ENCODE measurements at places on chromosomes 6 and 20.

GRCh38 chr6:157561929-157562810 is 181.2 kb downstream of the ZDHHC14 start:
- DNase-seq, result no peak

GRCh38 chr6:107667790-107668189 is 156.3 kb downstream of the SCML4 start:
- no peak for DNase-seq

DNA sequence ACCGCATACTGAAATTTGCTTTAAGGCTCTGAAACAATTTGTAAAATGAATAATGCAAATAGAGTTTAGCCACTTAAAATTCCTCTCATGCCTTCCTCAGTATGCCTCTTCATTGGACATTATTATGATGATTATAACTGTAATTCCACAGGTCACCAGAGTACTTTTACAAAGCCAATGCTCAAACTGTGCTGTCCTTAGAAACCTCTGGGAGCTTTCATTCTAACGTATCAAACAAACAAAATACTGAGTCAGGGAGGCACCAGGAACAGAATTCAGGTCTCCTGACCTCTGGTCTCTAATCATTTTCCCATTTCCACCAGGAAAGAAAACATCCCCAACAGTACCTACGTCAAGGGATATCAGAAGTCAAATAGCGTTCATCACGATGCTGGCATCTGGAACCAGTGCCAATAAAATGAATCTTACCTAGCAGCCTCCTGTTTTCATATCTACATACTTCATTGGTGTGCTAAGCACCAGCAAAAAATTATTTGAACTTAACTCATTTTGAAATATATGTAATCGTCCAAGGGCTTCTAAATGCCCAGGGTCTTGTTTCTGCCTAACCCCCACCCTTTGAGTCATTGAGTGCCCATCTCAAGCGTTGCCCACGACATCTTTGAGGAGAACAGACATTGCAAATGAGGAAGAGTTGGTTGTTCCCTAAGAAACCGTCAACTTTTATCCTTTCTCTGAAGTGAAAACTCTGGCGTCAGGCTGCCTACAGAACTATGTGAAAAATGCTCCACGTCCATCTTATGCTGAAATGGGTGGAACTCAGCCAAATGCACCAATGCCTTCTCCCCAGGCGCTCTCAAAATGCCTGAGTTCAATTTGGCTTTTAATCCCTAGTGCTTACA is 37.9 kb downstream of the NEDD9 start:
- DNase-seq, result peak; percentile 54

DNA sequence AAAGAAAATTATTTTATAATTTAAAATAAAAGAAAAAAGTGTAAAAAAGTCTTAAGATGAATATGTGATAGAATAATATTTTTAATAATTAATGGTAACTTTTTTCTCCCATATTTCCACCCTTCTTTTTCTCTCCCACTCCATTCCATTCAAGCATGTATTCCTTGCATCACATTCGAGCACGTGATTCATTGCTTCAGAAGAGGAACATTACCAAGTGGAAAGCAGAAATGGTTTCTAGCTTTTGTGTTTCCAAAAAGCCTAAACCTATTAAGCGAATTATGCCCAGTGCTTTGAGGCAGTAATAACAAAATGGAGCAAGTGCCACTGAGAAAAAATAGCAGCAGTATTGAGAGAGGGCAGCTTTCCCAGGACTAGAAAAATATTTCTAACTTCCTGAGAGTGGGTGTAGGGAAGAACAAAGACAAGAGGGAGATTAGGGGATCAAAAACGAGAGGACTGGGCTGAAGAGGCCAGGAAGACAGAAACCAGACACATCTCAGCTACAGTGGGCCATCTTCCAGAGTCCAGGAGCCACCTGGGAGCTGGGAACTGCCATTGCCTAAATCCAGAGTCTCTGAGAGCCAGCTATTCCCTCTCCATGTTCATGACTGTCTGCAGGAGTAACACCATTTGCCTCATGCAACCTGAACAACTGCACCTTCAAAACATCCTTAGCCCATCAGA is 15.0 kb upstream of the AKIRIN2 start:
- no peak for DNase-seq

GRCh38 chr20:41334443-41335421 is 5.9 kb upstream of the LPIN3 start:
- peak; percentile 3 for DNase-seq

DNA sequence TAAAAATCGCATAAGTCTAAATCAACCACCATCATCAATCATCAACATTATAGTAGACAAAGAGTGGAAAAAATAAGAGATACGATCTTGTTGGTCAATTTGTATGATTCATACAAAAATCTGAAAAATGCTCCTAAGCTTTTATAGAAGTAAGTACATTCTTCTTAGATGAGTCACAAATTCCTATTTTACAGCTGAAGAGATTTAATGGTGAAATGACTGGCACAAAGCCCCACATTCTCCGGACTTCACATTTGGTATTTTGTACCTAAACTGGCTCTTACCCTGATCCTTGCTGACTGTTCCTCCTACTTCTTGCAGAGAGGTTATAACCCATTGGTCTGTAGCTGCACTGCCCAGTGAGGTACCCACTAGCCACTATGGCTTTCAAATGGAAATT is 29.9 kb upstream of the PREP start:
- no peak for DNase-seq

DNA sequence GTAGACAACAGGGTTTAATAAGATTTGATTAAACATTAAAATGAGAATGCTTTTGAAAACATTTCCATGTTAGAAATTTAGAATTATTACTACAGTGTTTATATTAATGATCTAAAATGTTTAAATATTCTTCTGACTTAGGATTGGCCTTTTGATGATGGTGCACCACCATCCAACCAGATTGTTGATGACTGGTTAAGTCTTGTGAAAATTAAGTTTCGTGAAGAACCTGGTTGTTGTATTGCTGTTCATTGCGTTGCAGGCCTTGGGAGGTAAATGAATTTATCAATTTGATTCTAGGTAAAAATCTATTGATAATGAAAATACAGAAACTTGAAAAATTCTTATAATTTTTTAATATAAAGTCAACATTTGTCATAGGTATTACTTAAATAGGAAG is 6.5 kb downstream of the LOC128125822 start:
- no peak for DNase-seq

GRCh38 chr6:52566201-52566600 is 10.7 kb downstream of the TRAM2 start:
- DNase-seq, result no peak

GRCh38 chr20:61311656-61312387 is 59.8 kb downstream of the CDH4 start:
- no peak for DNase-seq

GRCh38 chr6:5540370-5540769 is 279.1 kb downstream of the FARS2 start:
- DNase-seq, result no peak

DNA sequence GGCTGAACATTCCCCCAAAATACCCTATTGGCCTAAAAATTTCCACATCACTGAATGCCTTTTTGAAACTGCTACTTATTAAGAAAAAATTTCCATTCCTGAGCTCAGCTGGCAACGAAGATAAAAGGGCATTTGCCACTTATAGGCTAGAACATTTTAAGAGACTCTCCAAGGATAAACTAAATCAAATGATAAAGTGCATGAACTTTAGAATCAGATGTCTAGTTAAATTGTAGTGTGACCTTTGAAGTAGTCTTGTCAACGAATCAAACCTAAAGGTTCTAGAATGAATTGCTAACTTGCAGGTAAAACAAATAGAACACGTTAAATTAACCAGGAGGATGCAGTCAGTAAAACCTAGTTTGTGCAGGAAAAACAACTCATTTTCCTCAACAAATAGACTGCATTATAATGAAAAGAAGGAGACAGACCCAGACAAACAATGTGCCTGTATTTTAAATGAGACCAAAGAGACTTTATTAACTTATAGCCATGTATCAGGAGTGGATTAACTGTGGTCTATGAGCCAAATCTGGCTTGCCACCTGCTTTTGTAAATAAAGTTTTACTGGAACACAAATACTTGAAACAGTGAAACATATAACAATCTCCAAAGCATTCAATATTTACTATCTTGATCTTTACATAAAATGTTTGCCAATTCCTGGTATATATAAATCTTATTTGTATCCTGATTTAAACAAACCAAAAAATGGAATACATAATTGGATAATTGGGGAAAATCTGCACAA is 184.4 kb downstream of the MEI4 start:
- DNase-seq, result no peak

- no peak for DNase-seq
Measured at GRCh38 chr6:93045156-93045555, 374.2 kb downstream of the EPHA7 start.

- DNase-seq, result peak; percentile 53
Measured at GRCh38 chr6:36139431-36139830, 9.1 kb downstream of the MAPK13 start.

DNA sequence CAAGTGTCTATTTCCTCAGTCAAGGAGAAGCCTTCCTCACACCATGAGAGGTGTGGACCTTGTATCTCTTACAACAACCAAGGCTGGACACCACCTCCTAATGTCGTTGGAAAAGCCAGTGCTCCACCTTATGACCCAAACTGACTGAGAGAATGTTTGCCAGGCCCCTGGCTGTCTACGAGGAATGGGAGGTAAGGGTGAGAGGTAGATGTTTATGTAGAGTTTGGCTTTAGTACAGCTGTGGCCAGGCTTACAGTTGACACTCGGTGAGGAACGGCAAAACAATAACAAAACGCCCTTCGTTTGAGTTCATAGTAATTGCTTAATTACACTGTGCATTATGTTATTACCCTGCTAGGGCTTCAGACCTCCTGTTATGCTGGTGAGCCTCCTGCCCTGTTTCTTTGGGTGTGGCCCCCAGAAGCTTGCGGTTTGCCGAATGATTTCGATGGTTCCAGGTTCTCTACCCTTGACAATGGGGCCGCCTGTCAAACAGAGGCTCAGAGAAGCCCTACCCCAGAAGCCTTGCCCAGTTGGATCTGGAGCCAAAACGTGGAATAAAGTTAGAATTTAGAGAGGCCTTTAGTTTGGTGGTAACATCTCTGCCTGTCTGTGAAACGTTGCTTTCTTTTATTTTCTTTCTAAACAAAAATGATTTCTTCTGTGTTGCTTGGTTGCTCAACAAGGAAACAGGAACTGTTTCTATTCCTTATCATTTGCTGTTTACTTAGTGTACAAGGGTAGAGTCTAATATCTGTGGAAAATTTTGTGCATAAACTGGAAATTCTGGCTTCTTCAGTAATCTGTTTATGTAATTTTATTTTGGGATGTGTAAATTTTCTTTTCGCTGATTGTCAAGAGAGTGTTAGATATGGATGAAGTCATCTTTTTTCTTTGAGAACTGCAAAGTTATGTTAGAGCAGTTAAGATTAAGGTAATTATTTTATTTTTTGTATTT is 60.4 kb upstream of the FOXQ1 start:
- no peak for DNase-seq

GRCh38 chr6:90216072-90216977 is 80.3 kb downstream of the BACH2 start:
- DNase-seq, result peak; percentile 53

DNA sequence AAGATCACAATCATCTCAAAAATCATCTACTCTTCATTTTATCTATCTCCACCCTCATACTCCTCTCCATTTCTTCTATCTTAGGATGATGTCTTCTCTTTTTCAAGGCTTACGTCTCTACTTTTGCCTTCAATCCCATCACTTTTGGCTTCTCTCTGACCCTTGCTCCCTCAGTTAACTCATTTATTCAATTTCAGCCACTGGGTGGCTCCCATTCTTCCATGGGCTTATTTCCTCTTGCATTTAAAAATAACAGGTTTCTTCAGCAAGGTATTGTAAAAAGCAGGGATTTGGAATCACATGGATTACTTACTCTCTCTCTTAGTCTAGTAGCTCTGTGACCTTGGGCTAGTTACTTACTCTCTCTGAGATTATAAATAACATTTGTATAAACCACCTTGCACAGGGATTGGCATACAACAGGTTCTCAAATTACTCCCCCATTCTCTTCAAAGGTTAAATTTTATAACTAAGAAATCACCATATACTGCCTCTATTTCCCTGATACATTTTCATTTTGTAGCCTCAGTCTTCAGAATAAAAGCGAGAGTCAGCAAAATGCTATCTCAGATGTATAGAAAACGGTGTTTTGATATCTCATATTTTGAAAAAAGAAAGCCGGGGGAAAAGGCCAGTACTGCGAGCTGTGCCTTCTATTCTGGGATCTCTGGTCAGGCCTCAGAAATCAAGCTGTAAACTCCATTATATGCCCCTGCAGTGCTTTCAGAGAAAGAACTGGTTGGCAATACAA is 5.5 kb downstream of the ZSCAN12 start:
- peak; percentile 24 for DNase-seq

GRCh38 chr6:127102299-127102698 is 16.2 kb upstream of the RSPO3 start:
- DNase-seq, result peak; percentile 42

DNA sequence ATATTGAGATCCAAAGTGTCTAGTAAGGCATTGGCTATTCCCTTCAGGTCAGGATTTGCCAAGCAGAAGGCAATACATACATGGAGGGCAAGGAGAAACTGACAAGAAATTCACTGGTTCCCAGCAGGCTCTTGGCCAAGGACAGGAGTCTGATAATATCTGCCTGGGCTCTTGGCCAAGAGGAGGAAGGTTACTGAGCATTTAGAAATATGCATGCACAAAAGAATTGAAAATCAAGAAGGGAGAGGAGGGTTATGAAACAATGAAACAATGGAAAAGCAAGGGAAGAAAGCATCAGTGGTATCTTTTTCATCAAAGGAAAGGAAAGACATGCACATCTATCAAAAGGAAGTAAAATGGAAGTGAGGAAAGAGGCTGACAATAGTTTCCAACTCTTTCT is 42.4 kb downstream of the ARHGAP18 start:
- no peak for DNase-seq

DNA sequence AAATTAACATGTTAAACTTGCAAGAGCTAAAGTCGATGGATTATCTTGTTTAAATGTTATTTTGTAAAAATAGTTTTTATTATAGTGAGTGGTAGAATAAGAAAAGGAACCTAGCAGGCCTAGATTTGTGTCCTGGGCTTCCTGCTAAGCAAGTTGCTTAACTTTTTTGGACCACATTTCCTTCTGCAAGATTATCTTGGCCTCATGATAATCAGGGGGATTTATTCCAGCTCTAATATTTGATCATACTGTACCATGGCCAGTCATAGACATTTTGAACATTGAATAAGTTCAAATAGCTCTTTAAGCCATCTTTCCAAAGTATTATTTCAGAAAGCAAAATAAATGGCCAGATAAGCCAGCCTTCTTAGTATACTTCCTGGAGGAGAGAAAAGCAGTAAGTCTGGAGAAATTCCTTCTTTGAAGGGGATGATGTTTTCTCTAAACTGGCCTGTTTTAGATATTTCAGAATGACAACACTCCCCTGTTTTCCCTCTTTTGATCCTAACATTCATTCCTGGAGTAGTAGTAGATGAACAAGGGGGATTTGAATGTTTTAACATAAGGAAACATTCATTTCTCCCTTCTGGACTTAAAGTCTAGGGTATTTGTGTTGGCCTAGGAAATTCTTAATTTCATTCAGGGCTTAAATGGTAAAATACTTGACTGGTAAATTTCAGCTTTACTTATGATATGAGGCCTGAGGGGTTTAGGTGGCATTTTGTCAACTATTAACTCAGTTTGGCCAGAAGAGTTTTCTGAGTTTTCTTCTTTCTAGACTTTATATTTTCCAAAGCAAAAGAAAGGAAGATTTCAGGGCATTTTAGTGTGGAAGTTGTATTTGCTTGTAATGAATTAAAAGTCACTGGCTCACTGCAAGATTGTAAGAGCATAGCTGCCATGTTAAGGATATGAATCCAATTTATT is 108.8 kb upstream of the SCGN start:
- no peak for DNase-seq
